ENCODE measurements at places on chromosomes 1 and 21.

DNA sequence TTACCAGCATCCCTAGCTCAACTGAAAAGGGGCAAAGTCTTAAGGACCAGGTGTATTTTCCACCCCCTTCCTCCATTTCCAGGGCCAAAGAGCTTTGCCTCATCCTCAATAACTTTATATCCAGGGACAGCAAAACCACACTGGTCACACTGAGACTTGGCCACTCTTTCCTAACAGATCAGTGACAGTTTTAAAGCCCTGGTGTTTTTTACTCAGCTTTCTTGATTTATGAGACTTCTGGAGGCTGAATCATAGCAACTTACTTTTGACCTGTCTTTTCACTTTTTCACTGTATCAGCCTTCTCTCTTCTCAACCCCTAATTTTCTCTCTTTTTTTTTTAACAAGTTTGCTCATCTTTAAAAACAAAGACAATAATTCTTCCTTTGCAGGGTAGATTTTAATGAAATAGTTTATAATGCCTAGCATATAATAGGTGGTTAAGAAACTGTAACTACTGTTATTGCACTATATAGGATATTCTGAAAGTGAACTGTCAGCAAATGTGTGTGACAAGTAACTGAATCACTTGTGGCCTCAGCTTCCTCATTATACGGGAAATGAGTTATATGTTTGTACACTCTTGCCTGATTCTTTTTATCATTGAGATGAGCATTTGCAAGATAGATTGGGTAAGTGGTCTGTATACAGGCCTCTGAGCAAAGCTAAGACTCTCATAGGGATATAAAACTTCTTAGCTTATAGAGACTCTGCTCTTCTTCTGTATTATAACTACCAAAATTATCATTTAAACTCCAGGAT is 19.7 kb upstream of the DYNLT5 start:
- DNase-seq, result no peak

GRCh38 chr1:236491469-236492136 is 32.2 kb upstream of the LGALS8 start:
- DNase-seq, result no peak

DNA sequence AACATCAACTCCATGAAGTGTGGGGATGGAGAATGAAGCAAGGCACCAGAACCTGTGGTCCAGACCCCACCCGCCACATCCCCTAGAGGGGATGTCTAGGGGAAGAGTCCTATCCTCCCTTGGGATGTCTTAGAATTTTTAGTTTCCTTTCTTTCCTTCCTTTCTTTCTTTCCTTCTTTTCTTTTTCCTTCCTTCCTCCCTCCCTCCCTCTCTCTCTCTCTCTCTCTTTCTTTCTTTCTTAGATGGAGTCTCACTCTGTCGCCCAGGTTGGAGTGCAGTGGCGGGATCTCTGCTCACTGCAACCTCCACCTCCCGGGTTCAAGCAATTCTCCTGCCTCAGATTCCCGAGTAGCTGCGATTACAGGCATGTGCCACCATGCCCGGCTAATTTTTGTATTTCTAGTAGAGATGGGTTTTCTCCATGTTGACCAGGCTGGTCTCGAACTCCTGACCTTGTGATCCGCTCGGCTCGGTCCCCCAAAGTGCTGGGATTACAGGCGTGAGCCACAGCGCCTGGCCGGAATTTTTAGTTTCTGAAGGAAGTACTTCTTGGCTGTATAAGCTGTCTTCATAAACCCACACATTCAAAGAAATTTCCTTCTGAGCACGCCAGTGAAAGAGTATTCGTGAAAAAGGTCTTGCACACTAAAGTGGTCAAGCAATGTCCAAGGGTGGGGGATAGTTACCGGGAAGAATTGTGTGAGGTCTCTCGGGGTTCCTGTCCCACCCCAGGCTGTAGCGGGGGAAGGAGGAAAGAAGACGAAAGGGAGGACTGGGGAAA is 20.8 kb upstream of the LEFTY2 start:
- no peak for DNase-seq

DNA sequence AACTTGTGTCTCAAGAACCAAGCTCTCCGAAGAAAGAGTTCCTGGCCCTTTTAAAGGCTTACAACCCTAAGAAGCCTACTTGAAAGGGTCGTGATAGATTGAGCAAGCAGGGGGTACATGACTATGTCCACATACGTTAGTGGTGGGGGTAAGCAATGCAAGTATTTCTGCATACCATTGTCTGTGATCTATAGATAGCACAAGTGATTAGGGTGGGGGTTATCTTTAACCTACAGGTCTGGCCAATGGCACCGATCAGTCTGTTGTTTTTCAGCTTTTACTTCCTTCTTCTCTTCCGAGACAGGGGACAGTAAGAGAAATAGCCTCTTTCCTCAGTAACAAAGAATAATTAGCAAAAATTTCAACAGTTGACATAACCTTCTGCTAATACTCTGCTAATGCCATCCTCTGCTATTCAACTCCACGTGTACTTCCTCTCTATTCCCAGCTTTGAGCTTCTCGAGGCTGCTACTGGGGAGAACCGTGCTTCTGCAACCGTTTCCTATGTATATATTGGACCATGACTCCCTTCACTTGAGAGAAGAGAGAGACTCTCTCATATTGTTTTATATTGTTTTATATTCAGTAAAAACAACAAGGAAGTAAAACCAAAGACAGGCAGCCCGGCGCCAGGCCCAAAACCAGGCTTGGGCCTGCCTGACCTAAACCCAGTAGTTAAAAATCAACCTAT is 727.7 kb upstream of the NCAM2 start:
- no peak for DNase-seq

DNA sequence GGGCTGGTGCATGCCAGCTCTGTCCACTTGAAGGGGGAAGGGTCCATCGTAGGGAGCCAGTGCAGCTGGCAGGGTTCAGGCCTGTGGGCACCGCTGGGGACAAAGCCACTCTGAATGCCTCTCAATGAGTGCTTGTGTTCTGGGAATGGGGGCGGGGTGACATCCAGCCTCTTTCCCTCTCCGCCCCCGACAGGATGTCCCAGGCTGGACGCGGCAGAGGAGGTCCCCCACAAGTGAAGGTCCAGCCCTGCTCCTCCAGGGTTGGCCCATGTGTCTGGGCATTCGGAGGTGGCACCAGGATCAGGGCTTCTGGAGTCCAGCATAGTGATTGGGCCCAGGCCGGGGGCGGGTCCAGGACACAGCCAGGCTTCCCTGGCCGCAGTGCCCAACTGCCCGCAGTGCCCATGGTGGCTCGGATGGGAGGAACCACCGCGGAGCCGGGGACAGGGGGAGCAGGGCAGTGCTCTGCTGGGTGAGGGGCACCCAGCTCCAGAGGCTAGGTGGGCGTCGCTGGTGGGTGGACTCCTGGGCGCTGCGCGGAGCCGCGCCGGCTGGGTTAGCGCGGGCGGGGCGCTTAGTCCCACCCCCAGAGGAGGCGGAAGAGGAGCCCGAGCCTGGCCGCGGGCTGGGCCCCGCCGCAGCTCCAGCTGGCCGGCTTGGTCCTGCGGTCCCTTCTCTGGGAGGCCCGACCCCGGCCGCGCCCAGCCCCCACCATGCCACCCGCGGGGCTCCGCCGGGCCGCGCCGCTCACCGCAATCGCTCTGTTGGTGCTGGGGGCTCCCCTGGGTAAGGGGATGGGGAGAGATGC is at the start of gene SHISA4:
Gene SHISA4 (plus strand): TSS at position 617 of the 808 bp plus-strand sequence. CDS start 97 bp downstream, at position 714.
- DNase-seq, result peak; percentile 77

- DNase-seq, result peak; percentile 80
These were observed 10.3 kb downstream of the ADGRB2 start for GRCh38 chr1:31753707-31754349.

- no peak for DNase-seq
These were observed 1.6 kb downstream of the CNIH3 start for GRCh38 chr1:224617410-224618355.

- no peak for DNase-seq
These were observed 368.3 kb upstream of the OLFM3 start for GRCh38 chr1:102365071-102365470.

DNA sequence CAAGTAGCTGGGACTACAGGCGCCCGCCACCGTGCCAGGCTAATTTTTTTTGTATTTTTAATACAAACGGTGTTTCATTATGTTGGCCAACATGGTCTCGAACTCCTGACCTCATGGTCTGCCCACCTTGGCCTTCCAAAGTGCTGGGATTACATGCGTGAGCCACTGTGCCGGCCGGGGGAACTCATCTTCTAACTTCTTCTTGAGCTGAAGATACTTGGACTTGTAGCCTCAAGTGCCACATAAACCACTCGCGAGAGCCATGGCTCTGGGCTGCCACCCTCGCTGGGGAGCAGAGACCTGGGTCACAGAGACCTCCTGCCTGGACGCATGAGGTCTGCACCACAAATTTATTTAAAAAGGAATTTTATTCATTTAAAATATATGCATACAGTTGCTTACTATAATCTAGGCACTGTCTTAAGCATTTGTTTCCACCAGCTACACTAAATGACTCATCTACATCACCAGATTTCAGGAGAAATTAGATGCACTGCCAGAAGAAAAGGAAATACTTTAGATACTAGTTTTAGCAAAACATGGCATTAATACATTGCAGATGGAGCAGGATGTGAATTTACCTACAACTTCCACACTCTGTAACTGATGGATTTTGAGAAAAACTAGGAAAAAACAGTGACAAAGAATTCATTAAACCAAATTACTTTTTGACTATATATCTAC is 29.9 kb upstream of the PUM1 start:
- DNase-seq, result no peak

GRCh38 chr1:173862769-173863223 is 5.0 kb downstream of the GAS5 start:
- peak; percentile 49 for DNase-seq

DNA sequence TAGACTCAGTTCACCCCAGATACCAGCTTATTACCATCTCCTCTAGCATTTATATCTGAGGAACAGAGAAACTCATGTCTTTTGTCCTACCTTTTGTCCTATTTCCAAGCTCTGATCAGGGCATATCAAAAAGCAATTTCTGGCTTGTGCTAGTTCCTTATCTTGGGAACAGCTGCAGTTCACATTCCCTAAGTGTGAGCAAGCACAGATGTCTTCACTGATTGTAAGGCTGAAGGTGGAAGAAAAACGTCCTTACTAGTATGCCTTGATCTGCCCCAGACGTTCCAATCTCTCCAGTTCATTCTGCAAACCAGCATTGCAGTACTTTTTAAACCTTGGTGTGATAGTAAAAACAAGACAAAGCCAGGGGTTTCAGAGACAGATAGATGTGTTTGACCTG is 139.8 kb downstream of the NCAM2 start:
- no peak for DNase-seq

- no peak for DNase-seq
These were observed 3.4 kb upstream of the ECE1 start for GRCh38 chr1:21293537-21294265.

GRCh38 chr21:20949884-20950283 is 48.3 kb upstream of the NCAM2 start:
- no peak for DNase-seq

GRCh38 chr1:236168716-236169429 is 26.5 kb downstream of the GPR137B start:
- DNase-seq, result peak; percentile 99

GRCh38 chr1:58975888-58976287 is 192.0 kb upstream of the JUN start:
- DNase-seq, result peak; percentile 64

GRCh38 chr1:66350001-66350547 is 183.9 kb upstream of the SGIP1 start:
- DNase-seq, result no peak

GRCh38 chr1:168980656-168981055 is 125.8 kb upstream of the ATP1B1 start:
- no peak for DNase-seq

GRCh38 chr1:37055631-37056030 is 21.3 kb upstream of the GRIK3 start:
- DNase-seq, result no peak

GRCh38 chr1:205192287-205192686 is 19.2 kb downstream of the DSTYK start:
- DNase-seq, result no peak

DNA sequence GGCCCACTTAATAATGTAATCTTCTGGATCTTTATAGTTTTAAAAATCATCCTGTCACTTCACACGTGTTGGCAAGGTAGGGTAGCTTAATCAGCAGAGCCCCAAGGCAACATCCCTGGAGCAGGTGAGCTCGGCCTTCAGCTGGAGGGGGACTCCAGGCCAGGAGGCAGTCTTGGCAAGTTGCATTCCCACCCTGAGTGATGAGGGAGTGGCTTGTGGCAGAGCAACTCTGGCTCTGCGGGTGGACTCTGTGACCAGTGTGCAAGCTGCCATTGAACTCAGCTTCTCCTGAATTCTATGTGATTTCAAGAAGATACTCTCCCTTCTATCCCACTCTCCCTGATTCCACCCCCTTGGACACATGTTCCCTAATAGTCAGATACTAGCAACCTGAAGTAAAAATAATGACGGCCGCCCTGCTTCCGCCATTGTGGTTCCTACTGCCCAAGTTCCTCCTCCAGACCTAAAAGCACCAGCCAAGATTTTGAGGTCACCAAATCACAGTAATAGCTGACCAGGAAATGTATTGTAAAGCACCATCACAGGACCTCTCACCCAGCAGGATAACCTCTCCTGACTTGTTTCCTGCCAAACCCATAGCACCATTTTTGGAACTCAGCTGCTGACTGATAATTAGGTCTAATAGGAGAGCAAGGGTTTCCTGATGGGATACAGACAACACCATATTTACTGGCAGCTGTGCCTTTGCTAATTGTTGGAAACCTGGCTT is 11.5 kb upstream of the LYST start:
- no peak for DNase-seq

DNA sequence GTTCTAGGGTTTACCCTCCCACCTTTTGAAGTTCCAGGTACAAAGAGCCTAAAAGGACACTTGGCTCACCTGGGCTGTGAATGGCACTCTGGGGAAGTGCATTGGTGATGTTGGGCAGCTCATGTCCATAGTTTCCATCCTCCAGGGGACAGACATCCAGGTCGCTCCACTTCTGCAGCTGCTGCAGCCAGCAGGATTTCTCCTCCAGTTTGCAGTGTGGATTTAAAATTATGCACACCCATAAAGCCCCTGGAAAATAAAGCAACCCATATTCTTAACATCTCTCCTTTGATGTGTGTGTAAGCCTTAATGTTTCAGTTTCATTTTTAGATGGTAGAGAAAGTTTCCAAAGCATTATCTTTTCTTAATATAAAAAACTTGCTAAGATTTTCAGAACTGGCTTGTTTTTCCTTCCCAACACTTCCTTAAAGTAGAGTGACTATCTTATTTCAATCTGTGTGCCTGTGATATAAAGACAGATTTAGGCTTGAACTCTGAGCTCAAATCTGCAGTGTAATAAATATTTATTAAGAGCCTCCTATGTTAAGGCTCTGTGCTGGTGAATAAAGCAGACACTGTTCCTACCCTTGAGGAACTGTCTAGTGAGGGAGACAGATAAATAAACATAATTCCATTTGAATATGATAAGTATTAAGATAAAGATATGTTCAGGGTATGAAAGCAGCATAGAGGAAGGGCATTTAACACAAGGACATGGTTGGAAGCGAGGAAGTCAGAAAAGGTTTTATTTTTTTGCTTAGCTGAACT is 39.1 kb downstream of the UROD start:
- no peak for DNase-seq

GRCh38 chr1:218845589-218845988 is 328.1 kb upstream of the LYPLAL1 start:
- no peak for DNase-seq

- DNase-seq, result no peak
These were observed 48.3 kb downstream of the ATG4C start for GRCh38 chr1:62832276-62832675.
